ENCODE measurements at places on chromosomes 4 and X.

DNA sequence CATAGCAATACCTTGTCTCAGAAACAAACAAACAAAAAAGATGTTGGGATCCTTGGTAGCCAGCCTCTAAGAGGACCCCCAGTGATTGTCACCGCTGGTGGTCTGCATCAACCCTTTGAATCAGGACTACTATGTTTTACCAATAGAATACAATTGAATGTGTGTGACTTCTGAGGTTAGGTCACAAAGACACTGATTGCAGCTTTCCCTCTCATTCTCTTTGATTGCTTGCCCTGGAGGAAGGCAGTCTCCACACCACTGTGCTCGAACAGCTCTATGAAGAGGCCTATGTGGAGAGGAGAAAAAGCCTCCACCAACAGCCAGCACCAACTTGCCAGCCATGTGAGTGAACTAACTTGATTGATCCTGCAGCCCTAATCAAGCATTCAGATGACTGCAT is 2.8 kb upstream of the SMIM14 start:
- no peak for DNase-seq

GRCh38 chrX:141642979-141643378 is 53.5 kb downstream of the SPANXA2 start:
- DNase-seq, result no peak

- no peak for DNase-seq
Observed at GRCh38 chr4:22428441-22428840, 87.4 kb downstream of the ADGRA3 start.

DNA sequence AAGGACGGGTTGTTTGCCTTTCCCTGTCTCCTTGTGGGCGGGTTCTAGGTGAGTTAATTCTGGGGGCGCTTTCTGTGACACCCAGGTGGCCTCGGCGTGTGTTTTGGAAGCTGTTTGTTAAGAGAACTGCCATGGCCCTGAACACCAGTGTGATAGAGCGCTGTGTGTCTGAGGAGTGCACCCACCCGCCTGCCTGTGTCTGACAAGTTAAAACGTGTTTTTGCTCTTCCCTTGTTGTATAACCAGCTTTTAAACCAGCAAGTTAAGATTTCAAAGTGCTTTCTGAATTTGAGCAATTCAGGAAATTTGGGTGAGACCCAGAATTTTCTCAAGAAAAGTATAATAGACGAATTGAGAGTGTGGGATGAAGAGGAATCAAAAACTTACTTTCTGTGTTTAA is 55.2 kb upstream of the HGFAC start:
- peak; percentile 15 for DNase-seq

DNA sequence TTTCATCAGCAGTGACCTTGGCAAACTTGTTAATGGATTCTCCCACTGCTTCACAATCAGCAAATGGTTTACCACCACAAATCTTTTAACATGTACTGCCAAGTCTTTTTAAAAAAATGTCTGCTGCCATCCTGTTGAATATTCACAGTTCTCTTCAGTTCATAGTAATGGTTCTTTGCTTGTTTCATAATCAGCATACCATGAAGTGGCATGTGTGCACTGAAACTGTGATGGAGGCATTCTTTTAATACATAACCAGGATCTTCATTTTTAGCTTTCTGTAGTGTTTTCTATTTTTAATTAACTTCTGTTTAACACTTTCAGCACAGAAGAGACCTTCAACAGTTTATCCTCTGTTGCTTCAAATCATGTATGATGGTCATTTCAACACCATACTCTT is 230.1 kb upstream of the ARSJ start:
- no peak for DNase-seq

DNA sequence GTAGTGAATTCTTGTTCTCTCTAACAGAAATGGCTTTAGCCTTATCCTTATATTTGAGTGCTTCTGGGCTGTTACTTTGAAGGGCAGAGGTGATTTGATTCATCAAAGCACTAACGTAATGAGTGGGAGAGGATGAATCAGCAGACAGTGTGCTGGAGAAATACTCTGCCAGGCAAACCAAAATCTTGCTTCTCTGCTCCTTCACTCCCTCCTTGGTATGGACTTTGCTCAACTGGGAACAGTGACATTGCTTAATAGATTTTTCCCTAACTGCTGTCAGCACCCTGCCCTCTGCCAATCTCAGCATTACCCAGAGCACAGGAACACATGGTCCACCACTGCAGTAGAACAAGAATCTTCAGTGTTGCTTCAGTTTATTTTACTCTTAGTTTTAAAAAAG is 56.0 kb downstream of the PDLIM5 start:
- no peak for DNase-seq

DNA sequence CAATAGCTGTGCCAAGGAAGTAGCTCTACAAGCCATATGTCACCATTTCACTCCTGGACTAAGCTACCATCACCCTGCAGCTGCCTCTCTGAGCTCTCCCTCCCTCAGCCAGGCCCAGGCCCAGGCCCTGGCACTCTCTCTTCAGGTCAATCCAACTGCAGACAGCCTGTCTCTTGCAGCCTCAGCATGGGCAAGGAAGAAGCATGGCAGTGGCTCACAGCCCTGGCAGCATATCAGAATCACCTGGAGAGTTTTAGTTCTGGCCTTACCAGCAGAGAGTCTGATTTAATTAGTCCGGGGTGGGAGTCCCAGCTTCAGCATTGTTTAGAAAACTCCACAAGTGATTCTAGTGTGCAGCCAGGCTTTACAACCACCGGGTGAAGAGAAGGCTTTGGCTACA is 31.5 kb downstream of the NALF2 start:
- no peak for DNase-seq
